ENCODE measurements at places on chromosomes 1 and 21.

DNA sequence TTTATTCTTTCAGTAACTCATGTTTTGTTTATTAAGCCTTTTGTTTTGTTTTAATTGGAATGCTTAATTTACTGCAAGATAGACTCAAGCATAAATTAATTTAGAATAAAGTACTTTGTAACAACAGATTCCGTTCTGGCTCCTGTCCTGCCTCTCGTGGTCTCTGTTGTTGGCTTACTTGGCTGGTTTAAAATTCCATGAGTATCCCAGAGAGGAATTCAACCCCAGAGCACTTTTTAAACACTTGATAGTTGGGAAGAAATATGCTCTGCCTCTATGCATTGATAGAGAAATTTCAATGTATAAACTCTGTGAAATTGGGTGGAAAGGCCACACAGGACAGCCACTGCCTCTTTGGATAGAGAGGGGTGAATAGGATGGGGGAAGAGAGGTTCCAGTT is 89.7 kb downstream of the ATP5PO start:
- no peak for DNase-seq

DNA sequence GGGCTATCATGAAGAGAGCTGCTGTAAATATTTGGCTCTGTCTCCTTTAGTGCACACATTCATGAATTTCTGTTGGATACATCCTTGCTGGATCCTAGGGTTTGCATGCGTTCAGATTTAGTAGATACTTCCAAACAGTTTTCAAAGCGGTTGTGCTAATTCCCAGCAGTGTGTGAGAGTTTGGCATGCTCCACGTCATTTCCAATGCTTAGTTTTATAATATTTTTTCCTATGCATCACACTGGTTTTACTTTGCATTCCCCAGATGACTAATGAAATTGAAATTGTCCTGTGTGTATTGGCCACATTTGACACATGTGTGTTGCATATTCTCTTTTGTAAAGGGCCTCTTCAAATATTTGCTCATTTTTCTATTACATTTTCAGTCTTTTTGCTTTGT is 18.5 kb upstream of the AADACL3 start:
- no peak for DNase-seq

DNA sequence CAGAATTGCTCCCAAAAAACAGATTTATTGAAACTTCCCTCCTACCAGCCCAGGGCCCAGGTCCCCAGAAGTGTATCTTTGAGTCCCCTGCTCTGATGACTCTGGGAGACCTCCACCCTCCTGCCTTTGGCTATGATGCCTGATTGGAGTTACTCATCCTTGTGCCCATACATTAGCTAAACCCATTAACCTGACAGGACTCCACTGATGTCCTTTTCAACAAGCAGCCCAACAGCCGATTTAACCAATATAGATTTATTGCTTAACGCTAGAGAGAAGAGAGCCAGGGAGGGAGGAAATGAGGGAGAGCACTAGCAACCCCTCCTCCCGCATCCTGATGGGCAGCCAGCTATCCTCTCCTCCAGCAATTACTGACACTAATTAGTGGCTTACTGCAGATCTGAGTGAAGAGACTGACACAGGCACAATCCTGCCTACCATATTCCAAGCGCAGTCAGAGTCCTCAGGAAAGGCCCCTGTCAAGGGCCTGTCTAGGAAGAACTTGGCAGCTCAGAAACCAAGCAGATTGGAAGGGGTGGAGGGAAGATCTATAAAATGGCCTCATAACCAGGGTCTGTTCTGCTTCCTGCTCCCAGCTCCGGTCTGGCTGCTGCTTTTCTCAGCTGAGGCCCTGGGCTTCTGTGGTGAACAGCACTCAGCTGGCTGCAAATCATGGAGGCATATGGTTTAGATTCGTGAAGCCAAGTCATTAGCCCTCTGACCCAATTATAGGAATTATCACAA is 484.5 kb upstream of the DAB1 start:
- no peak for DNase-seq

GRCh38 chr1:172325531-172325930 is 95.0 kb upstream of the C1orf105 start:
- no peak for DNase-seq

DNA sequence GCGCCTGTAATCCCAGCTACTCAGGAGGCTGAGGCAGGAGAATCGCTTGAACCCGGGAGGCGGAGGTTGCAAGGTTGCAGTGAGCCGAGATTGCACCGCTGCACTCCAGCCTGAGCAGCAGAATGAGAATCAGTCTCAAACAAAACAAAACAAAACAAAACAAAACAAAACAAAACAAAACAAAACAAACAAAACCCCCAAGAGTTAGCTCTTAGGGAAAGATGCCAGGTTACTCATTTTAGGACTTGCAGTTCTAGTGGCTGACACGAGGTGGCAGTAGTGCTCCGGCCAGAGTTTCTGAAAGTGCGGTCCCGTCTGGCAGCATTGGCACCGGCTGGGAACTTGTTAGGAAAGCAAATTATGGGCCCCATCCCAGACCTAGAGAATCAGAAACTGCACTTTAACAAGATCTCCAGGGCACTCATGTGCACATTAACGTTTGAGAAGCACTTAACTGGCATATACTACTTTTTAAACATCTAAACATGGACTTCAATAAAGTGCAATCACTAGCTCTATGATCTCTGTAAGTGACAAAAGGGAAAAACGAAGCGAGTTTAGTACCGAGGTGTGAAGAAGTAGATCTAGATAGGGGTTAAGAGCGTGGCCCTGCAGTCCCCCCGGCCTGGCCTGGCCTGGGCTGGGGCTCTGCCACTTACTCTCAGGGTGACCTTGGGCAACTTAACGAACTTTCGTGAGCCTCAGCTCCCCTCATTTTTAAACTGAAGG is 41.9 kb upstream of the TNFRSF1B start:
- peak; percentile 11 for DNase-seq
